ENCODE measurements at places on chromosomes 6 and 20.

DNA sequence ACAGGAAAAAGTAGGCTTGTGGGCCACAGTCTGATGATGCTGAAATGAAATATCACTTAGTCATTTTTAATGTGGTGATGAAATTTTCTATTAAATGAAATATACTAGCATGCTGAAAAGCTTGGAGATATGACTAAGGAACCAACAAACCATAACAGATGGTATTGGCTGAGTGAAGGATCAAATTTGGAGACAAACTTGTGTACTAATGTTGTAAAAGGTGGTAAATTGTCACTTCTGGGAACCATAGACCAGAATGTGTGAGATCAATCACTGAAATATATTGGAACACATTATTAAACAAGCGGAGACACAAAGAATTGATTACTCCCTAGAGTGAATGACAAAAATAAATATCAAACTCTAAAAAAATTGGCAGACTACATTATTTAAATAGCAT is 232.4 kb downstream of the DOK5 start:
- DNase-seq: no peak

DNA sequence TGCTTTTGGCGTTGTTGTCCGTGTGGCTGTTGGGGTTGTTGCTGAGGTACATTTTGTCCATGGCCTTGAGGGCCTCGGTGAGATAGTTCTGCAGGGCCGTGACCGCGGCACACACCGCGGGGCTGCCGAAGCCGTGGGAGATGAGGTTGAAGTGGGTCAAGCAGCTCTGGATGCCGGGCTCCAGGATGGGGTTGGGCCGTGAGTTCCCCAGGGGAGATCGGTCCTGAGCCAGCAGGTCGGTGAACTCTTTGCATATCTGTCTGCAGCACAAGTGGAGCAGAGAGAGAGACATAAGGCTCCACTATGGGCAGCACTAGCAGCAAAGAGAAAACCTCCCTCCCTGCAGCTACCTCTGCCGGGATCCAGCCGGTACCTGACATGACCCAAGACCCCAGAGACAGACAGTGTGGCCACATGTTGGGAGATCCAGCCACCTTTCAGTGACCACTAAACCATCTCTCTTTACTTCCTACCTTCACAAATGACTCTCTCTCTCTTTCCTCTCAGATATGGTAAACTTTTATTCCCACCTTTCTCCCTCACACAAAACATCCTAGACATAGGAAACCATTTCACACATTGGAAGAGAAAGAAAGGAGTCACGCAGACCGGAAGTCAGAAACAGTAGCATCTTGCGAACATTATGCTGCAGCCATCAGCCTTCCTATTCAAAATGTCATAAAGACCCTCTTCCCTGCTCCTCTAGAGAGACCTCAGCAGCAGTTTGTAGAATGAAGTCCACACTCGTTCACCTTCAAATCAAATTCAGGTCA is 16.2 kb downstream of the TFAP2A start:
- no peak for DNase-seq

DNA sequence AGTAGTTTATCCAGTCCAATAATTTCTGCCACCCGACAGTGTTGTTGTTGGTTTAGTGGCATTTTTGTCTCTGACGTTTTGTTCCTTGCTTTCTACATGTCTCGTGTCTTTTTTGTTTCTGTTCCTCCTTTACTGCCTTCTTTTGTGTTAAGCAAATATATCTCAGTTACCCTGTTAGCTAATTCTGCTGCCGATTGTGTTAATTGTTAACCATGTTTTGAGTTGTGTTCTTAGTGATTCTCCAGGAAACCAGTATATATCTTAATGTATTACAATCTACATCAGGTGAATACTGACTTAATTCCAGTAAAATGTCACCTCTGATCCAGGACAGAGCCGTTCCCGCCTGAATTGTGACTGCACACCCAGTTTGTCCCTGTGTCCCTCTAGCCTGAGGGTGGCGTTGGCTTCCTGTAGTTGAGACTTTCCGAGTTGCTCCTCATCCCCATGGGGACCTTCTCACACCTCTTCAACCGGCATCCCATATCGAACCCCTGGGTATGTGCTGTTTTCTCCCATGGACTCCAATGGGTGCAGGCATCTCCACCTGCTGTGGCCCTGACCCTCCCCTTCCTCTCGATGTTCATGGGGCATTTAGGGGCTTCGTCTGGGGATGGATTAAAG is 35.8 kb upstream of the BHLHE23 start:
- no peak for DNase-seq

GRCh38 chr20:23096986-23097520 is 10.9 kb upstream of the CD93 start:
- no peak for DNase-seq

- no peak for DNase-seq
Measured at GRCh38 chr20:10324198-10324847, 105.7 kb downstream of the SNAP25 start.

DNA sequence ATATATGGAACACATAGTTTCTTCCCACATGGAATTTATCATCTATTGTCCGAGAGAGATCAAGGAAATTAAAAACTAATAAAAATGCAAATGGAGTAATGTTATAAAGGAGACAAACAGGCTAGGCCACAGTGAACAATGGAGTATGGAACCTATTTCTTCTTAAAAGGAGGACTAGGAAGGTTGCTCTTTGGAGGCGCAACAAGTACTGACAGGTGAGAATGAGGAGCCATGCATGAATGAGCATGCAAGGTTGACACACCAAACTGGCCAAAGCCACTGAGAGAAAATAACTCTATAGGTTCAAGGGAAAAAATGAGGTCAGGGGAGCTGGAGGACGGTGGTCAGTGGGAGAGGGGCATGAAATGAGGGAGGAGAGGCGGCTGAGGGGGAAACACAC is 40.9 kb downstream of the PSMB1 start:
- DNase-seq: no peak

GRCh38 chr6:15493437-15494168 is 169.2 kb downstream of the DTNBP1 start:
- DNase-seq: no peak

DNA sequence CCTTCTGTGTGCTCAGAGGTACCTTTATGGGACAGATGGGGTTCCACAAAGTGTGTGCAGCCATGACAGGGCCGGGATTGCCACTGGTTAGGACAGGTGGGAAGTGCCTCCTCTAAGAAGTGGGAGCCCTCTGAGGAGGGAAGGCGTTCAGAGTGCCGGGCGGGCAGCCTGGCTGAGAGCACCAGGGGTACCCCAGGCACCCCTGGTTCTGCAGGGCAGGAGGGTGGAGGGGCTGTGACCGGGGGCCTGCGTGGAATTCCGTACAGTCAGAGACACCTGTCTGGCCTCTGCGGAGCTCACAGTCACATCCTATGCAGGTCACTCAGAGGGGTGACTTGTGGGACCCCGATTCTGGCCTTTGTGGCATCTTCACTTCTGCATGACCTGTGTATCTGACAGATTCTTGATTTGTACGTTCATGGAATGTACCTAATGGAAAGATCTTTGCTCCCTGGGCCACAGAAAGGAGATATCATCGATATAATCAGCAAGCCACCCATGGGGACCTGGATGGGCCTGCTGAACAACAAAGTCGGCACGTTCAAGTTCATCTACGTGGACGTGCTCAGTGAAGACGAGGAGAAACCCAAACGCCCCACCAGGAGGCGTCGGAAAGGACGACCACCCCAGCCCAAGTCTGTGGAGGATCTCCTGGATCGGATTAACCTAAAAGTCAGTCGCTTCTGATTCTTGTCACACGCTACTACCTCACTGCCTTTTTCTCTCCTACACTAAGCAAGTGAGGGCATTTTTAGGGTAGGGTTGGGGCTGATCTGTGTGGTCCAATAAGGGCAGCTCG is 190.9 kb downstream of the SASH1 start:
- no peak for DNase-seq

GRCh38 chr6:53723331-53723730 is 57.8 kb upstream of the KLHL31 start:
- no peak for DNase-seq

DNA sequence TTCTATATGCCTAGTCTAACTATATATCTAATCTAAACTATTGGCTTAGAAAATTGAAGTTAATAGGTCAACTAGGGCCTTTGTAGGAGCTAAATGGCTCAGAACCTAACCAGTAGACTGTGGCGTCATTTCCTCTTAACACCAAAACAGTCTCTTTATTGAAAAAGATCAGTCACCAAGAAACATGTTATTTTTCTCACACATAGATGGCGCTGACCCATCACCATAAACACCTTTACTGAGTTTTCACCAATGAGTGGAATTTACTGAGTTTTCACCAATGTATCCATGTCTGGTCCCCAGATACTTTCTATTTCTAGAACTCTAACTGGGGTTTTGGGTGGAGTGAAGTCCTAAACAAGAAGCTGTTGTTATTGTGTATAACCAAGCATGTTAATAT is 636.0 kb downstream of the BCKDHB start:
- no peak for DNase-seq

DNA sequence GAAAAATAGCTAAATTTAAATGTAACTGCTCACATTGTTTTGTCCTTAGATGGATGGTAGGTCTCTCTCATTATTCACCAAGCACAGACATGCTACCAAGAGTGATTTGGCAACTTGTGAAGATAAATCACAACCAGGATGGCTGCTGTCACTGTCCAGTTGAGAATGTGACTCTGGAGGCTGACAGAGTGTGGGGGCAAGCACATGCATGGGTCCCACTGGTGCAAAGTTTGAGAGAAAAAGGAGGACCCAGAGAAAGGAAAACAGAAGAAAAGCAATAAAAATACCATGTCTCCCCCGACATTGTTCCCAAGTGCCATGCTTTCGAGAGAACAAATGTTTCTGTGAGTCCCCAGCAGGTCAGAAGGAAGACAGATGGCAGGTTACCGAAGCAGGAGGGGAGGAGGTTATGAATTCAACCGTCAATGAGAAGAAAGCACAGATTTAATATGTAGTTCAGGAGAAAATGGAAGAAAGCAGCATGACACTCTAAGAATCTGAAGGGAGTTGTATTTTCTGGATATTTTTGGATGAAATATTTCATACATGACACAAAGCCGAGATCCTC is 73.0 kb upstream of the TSHZ2 start:
- DNase-seq: no peak

- DNase-seq: no peak
Measured at GRCh38 chr6:35282472-35282871, 15.1 kb upstream of the DEF6 start.

DNA sequence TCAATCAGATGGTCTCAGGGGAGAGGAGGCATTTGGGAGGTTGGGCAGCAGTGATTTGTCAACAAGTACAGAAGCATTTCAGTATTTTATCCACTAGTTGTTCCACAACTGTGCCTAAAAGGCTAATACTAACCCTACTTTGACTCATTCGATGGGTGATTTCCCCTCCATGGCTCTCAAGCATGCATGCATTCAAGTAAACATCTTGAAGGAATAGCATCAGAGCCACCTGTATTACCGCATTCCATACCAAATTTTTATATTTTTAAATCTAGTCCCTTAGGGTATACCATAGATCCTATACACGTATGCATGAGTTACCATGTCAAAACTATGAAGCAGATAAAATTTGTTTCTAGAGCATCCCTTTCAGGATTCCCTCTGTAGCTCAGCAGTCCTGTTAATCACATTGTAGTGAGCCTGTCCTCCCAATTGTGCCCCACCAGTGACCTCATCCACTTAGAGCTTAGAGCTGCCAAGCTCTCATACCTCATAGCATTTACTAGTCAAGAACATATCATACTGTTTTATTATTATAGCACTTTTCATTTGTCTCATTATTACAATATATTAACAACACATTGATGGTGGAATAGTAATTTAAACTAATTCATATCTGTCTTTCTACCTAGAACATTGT is 213.8 kb downstream of the LAMA2 start:
- DNase-seq: no peak

GRCh38 chr6:80143419-80143937 is 37.0 kb downstream of the BCKDHB start:
- no peak for DNase-seq

DNA sequence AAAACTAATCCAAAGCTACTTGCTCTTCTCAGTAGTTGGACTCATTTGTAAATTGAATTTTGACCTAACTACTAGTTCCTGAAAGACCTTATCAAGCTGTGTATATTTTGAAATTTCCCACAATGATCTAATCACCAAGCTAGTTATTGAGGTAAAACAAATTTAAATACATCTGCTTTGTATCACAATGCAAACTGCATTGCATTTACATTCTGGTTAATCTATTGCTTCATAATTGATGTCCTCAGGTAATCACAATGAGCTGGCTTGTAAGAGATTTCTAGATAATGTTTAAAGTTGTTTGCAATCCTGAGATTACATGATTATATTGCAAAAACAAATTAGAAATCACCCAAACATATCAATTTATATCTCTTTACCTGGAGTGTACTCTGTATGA is 848.8 kb downstream of the HACE1 start:
- DNase-seq: no peak

GRCh38 chr20:44109951-44110361 is 77.0 kb downstream of the JPH2 start:
- DNase-seq: no peak

Data from activated CD8-positive, alpha-beta T cell treated with anti-CD3 and anti-CD28 coated beads for 36 hours (primary cell).